Activated effector memory CD4-positive, alpha-beta T cell treated with anti-CD3 and anti-CD28 coated beads, Interleukin-2, amount 50 U/mL, for 16 hours (primary cell): ENCODE measurements at places on chromosomes 6 and 20.

- no peak for DNase-seq
These were observed 71.9 kb upstream of the CNR1 start for GRCh38 chr6:88238065-88238464.

GRCh38 chr6:31140643-31141042 lies 1.8 kb upstream of the PSORS1C2 start:
- DNase-seq, result no peak

DNA sequence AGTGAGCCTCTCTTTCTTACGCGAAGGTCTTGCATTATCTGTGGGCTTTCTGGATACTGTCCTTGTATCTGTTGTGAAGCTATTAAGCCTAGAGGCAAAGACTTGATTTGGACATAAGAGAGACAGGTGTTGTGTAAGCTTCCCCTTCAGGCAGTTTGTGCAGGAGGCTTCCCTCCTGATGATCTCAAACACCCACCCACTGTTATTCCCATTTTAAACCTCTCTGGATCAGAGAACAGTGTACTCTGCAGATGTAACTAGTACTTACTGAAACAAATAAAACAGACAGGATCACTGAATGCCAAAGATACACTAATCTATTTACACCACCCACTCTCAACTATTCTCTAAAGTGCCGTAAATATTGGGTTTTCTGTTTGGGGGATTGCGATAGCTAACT lies 113.8 kb upstream of the RAB32 start:
- no peak for DNase-seq

GRCh38 chr6:43091436-43091991 lies 15.4 kb downstream of the PTK7 start:
- no peak for DNase-seq

GRCh38 chr6:167828325-167828956 lies 1.7 kb downstream of the AFDN start:
- no peak for DNase-seq

- no peak for DNase-seq
These were observed 22.2 kb upstream of the GABRR1 start for GRCh38 chr6:89239338-89239737.

DNA sequence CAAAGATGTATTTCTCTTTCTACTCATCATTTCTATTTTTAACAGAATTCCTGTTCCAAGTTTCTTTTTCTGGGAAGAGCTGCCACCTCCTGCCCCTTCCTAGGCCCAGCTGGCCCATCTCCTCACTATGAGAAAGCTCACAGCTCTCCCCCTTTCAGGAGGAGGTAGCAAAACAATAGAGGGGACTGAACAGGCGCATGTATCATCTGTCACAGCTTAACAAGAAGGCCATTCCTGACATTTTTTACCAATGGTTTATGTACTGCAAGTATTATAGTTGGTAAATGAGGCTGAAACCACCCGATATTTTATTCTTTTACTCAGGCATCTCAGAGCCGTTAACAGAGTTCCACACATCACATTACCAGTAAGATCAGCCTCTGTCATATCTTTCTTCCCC lies 103.7 kb upstream of the MTHFD1L start:
- DNase-seq, result no peak

GRCh38 chr20:10316582-10316981 lies 98.0 kb downstream of the SNAP25 start:
- no peak for DNase-seq

DNA sequence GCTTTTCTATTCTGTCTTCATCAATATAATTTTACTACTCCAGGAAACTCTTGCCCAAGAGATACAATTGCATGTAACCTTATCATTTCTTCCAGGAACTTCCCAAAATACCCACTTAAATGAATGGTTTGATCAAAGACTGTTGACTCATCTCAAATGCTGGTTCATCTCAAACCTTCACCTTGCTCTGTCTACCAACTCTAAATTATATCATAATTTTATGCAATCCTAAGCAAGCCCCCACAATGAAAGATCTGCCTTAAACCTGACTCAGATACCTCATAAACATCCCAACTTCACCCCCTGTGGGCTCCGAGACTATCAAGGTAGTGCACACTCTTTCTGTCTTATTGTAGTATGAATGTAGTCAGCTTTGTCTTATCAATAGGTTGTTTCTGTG lies 65.5 kb upstream of the GCM1 start:
- DNase-seq, result no peak

DNA sequence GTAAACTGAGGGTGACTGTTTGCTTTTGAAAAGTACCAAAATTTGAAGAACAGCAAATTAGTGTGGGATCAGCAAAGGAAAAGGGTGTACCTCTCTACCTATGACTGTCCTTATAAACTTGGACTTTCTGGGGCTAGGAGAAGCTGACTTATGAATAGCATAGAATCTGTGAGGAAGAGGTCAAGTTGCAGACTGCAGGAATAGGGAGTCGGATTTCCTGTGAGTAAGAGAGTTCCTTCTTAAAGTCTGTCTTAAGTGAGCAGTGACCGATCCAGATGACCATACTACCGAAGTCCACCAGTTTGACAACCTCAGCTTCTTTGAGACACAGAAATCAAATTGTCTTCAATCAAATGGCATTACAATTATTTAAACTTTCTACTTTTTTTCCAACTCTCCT lies 708.7 kb downstream of the UTRN start:
- DNase-seq, result no peak

DNA sequence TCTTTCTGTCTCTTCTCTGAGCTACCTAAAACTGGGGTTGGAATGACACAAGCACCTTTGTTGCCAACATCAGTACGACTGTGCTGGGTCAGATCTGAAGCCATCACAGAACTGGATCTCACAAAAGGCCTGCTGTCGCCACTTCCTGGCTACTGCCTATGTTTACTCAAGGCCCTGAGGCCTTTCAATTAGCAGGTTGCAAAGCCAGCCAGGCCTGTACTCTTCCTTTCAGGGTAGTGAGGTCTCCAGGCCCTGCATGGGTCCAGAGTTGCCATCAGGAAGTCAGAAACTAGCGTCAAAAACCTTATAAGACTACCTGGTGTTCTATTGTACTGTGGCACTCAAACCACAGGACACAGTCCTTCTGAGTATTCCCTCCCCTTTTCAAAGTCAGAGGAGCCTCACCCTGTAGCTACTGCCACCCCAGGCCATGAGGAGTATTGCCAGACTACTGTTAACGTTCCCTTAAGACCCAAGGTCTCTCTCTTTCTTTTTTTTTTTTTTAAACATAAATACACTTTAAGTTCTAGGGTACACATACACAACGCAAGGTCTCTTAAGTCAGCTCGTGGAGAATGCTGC lies 937.4 kb upstream of the GJE1 start:
- DNase-seq, result no peak

DNA sequence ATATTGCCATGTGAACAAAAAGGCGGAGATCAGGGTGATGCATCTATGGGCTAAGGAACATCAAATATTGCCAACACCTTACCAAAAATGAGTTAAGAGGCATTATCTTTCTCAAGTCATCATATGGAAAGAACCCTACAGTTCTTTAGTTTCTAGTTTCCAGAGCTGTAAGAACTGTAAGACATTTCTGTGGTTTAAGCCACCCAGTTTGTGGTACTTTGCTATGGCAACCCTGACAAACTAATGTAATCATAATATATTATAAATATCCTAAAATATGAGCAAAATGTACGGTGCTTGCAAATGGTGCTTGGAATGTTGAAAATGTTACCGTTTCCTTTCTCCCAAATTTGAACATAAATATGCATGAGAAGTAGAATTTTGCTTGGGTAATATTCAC lies 349.6 kb downstream of the PHF3 start:
- no peak for DNase-seq

GRCh38 chr6:111796310-111796918 lies 76.8 kb downstream of the FYN start:
- no peak for DNase-seq

GRCh38 chr20:13865791-13866351 lies 81.0 kb downstream of the NDUFAF5 start:
- no peak for DNase-seq

DNA sequence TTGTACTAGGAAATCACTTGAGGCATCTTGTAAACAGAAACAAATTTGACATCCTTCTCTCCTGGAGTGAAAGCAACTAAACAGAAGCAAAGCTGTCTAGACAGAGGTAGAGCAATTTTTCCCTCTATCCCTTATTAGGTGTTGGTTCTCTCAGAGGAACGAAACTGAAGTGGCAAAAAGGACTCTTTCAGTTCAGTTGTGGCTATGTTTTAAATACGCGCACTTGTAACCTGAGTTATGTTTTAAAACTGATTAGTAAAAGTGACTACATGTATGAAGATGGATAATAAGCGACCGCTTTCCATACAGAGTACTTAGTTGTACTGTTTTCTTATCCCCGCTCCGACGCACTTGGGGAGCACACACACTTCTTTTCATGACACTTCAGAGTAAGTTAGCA lies 551.0 kb downstream of the PHF3 start:
- DNase-seq, result no peak

DNA sequence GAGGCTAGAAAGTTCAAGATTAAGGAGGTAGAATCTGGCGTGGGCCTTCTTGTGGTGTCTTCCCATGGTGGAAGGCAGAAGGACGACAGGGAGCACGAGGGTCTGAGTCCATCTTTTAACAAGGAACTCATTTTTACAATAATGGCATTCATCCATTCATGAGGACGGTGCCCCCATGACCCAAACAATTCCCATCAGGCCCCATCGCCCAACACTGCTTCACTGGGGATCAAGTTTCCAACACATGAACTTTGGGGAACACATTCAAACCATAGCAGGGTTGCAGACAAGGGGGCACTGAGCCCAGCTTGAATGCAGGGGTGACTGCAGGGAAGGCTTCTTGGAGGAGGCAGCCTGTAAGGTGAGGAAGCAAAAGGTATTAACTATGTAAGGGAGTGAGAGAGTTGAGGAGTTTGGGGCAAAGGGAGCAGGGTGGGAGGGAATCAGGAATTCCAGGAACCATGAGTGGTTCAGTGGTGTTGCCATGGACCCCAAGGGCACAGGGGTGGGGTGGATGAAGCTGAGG lies 5.5 kb downstream of the RAB44 start:
- peak; percentile 34 for DNase-seq

DNA sequence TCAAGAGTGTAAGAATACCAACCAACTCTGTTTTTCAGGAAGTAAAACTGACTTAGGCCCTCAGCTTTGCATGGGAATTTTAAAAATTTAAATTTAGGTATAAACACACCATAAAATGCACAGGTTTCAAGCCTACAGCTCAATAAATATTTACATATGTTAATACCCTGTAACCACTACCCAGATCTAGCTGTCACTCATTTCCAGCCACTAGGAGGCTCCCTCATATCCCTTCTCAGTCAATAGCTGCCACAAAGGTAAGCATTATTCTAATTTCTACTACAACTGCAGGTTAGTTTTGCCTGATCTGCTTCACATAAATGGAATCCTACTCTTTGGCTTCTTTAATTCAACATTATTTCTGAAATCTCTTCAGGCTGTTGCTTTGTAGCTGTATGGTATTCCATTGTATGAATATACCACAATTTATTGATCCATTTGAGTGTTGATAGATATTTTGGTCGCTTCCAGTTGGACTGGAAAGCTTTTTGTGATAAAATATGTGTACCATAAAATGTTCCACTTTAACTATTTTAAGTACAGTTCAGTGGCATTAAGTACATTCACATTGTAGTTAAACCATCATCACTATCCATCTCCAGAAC lies 32.5 kb upstream of the MEI4 start:
- DNase-seq, result no peak

DNA sequence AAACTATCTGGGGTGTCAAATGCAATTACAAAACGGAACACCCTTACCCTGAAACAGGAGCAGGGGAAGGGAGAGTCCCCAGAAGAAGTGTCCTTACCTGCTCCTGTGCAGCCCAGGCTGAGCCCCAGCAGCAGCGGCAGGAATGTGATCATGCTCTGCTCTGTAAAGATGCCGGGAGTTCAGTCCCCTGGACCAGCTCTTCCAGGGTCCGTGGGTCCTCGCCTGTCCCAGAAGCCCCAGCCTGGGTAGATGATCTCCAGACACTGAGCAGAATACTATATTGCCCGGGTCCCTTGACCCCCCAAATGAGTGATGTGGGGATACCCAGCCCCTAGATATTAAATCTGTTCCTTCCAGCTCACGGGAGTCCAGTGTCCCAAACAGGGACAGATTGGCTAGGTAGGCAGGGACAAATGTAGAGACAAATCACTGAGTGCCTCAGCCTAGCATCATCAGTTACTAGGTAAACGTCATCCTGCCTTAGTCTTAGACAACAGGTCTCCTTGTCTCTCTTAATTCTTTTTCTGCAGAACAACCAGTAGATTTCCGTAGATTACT lies at the start of gene HLA-DMB:
TSS of gene HLA-DMB (minus strand) at position 373 of the 558 bp plus-strand sequence. CDS start at position 152, 221 bp downstream.
- peak; percentile 65 for DNase-seq

DNA sequence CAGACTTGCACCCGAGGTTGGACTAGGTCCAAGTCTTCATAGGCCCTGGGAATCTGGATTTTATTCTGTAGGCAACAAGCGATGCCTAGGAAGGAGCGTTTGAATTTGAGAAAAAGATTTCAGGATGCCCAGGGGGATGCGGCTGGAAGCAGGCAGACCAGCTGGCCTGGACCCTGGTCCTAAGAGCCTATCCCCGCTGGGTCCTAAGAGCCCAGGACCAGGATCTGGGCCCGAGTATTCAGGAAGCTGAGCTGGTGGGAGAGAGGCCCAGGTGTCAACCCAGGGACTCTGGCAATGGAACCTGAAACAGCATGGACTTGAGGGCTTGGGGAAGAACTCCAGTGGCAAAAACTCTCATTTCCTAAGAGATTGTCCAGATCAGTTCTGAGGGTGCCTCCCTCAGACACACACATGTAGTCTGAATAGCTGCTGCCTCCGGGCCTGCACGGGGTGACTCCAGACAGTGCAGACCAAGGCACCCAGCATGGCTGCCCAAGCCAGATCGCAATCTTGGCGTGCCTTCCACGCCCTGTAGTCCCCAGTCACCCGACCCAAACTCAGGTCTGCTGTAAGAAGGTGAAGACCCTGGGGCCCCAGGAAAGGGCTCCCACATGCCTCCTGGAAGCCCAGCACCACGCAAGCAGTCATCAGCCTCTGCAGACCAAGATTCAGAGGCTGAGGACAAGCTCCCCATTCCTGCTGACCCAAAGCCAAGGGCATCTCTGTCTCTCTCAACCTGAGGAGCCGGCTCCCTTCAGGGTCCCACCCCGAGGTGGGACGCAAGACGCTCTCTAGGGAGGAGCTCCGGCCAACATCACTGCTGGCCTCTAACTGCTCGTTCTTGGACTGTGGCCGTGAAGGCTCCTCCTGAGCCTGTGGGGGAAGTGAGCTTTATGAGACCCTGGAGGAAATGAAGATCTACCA lies 34.4 kb downstream of the RRBP1 start:
- DNase-seq, result peak; percentile 58

DNA sequence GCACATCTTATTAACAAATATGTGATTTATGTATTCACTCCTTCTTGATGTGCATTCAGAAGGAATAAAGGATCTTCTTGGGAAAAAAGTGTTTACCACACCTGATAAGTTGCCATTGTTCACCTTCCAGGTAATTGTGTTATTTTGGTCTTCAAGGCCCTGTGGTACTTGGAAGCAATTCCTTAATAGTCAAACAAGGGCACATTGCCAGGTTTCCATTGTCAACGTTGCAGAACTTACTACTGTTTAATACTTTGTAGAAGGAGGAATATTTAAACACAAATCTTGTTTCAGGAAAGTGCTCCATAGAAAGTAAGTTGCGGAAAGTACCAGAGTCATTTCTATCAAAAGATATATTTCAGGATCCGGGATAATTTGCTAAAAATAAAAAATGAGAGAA lies 129.5 kb upstream of the SGK1 start:
- no peak for DNase-seq
